ELF-1 (cell line): ENCODE measurements at places on chromosomes 4 and X.

- no peak for DNase-seq
These were observed 54.9 kb upstream of the PDE5A start for GRCh38 chr4:119683518-119683917.

DNA sequence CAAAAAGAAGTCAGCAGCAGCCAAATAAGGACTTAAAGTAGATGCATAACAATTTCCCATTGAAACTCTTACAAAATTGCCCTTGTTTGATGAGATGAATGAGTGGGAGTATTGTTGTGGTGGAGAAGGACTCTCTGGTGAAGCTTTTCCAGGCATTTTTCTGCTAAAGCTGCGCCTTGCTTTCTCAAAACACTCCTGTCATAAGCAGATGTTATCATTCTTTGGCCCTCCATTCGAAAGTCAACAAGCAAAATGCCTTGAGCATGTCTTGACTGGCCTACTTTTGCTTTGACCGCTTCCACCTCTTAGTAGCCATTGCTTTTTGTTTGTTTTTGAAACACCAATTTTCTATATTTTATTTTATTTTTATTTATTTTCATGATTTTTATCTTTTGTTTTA, 340.9 kb upstream of the FGF13 start:
- no peak for DNase-seq

DNA sequence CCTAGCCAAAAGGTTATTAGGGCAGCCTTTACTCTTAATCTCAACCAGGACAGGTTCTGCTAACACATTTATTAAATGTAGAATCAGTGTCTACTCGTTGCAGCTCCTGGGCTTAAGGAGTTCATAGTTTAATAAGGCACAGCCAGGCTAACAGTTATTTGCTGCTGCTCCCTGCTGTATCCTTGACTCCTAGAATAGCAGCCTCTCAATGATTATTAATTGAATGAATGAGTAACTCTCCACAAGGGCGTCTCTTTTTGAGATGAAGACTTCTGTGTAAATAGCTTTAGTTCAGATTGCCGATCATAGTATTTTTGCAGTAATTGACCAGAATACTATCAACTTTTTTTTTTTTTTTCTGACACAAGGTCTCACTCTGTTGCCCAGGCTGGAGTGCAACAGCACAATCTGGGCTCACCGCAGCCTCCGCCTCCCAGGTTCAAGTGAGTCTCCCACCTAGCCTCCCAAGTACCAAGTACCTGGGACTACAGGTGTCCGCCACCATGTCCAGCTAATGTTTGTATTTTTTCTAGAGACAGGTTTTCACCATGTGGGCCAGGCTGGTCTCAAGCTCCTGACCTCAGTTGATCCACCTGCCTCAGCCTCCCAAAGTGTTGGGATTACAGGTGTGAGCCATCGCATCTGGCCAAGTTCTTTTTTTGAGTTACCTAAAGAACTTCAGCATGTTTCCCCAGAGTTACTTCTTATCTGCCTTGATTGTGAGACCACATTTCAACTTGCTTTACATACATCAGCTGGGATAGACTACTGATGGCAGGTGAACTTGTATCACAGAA, 2.9 kb downstream of the UGDH start:
- no peak for DNase-seq

DNA sequence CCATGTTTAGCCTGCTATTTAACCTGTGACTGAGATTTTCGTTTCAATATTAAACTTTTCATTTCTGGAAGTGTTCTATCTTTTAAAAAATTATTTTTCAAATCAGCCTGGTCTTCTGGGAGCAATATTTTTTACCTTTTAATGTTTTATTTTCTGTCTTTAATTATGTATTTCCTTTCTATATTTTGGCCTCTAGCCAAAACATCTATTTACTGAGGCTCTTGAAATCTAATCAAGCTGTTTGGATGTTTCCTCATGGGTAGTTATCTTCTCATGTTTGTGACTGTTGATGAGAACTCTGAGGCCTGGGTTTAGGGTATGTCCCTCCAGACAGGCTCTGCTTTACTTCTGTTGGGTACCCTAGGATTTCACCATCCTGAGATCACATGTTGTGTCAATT, 10.3 kb upstream of the SLC10A4 start:
- no peak for DNase-seq

GRCh38 chr4:98448908-98449307, 187.7 kb downstream of the RAP1GDS1 start:
- DNase-seq = no peak

- no peak for DNase-seq
These were observed 30.1 kb downstream of the CYTL1 start for GRCh38 chr4:4989083-4989622.

- no peak for DNase-seq
These were observed 1260.2 kb upstream of the PCDH7 start for GRCh38 chr4:29459926-29460325.

DNA sequence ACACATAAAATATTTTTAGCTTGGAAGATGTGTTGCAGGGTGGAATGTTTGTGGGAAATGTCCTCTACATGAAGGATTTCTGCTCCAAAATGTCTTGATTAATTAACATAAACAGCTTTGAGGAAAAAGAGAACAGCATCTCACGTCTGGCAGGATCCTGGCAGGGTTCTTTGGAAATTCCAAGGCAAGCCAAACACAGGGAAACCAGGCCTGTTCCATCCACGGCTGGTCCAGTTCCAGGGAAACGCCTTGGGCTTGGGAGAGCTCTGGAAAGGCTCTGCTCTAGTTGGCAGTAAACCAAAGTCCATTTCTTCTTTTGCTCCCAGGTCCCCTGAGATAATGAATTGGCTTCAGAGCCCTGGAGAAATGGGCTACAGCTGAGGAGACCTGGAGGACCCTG, 42.4 kb upstream of the GAB1 start:
- DNase-seq = peak; percentile 4
